ENCODE measurements at places on chromosomes 13 and 19.

DNA sequence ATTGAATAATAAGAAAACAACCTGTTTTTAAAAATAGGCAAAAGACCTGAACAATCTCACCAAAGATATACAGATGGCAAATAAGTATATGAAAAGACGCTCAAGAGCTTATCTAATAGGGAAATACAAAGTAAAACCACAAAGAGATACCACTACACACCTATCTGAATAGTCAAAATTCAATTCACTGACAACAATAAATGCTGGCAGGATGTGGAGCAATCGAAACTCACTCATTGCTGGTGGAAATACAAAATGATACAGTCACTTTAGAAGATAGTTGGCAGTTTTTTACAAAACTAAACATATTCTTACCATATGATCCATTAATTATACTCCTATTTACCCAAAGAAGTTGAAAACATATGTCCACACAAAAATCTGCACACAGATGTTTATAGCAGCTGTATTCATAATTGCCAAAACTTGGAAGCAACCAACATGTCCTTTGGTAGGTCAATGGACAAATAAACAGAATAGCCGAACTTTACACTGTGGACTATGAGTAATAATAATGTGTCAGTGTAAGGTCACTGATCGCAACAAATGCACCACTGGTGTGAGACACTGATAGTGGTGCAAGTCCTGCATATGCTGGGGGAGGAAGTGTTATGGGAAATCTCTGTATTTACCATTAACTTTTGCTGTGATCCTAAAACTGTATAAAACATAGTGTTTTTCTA is 20.8 kb downstream of the ZC3H13 start:
- no peak for DNase-seq

GRCh38 chr19:51351266-51351990 is 9.5 kb upstream of the VSIG10L start:
- DNase-seq: no peak

DNA sequence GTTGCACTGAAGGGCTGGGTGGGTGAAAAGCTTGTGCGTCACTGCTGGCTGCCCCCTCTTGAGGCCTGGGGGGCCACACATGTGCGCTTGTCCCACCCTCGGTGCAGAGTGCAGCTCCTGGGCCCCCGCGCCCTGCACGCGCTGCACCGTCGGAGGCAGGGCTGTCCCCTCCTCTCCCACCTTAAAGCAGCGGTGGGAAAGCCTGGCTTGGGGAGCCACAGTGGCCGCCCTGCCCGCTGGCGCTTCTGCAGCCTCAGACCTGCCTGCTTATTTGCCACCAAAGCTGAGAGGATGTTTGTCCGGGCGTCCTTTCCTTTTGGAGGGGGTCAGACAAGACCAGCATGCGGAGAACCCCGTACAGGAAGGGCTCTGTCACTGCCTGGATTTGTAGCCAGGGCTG is 26.7 kb downstream of the PLEKHJ1 start:
- DNase-seq: no peak

GRCh38 chr19:41521931-41522555 is 53.9 kb upstream of the CEACAM21 start:
- DNase-seq: no peak

DNA sequence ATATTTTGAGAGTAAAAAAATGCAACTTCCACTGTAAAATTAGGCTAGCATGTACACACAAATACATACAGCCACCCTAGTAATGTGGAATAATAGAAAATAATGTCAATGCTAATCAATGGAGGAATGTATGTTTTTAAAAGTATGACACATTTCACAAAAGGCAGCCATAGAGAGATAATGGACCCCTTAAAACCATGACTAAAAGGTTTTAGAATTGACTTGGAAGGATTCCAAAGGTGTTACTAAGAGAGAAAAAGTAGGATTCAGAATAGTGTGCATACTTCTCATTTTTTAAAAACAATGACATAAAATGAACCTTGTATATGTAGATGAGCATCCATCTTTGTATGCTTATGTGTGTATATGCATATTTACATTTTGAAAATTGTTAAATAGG is 597.9 kb upstream of the PCDH9 start:
- DNase-seq: no peak

DNA sequence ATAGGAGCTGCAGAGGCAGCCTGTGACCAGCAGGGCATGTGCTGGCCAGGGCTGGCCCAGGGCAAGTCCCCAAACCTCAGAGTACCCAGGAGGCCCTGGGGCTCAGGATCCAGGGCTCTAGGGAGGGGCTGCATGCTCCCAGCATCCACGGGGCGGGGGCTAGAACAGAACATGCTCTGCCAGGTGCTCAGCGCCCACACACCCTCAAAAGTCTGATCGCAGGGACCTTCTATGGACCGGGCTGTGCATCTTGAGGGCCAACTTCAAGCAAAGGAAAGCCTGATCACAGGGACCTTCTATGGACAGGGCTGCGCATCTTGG is 33.5 kb downstream of the ELL start:
- DNase-seq: no peak
